ENCODE measurements at places on chromosomes 6 and 20.

- DNase-seq = no peak
Observed at GRCh38 chr6:18958146-18958545, 571.0 kb downstream of the RNF144B start.

- peak; percentile 67 for DNase-seq
Observed at GRCh38 chr6:148250975-148251685, 91.5 kb upstream of the SASH1 start.

DNA sequence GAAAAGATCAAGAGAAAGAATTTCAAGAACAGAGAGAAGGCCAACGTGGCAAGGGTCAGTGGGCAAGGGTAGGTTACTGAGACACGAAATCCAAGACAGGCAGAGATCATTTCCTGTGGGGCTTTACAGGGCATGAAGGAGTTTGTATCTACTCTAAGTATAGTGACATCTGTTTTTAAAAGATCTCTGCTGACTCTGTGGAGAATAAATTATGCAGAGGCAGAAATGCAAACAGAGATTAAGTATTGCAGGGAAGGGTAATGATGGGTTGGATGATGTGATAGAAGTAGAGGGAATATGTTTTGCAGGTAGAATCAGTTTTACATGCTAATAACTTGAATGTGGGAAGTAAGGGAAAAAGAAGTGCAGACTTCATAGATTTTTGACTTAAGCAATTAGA lies 243.5 kb downstream of the FRK start:
- no peak for DNase-seq

DNA sequence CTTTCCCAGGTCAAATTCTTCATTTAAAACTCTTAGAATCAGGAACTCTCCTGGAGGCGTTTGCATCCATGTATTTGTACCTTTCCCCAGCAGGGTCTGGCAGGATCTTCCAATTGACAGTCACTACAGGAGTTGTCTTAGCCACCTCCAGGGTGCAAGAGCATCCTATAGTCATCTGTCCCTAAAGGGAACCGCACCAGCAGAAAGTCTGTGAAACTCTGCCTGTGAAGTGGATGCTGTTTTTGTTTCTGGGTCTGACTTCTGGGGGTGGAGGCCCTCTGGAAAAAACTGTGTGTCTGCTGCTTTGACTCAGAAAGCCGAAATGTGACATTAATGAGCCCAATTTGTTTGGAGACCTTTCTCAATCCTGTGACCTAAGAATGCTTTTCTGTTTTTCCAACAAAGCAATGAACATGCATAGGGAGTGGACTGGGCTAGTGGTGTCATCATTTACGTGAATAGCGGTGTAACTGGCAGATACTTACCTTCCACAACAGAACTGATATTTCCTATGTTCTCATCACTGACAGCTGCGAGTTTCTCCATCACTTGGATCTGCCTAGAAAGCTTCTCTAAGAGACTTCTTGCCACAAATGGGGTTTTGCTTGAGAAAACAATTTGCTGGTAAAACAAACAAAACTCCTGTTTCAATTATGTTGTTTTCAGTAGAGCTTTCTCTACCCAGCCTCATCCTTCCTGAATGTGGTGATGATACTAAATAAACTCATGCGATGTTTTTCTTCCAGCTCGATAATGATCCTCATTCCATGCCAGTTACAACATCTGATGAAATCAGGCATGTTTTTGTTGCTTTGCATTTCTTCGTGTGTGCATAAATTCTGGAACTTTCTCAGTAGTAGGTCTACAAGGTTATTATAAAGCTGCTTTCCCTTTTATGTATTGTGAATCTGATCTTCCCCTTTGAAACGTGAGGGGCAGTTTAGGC lies 33.3 kb upstream of the ARMH2 start:
- DNase-seq = peak; percentile 83

DNA sequence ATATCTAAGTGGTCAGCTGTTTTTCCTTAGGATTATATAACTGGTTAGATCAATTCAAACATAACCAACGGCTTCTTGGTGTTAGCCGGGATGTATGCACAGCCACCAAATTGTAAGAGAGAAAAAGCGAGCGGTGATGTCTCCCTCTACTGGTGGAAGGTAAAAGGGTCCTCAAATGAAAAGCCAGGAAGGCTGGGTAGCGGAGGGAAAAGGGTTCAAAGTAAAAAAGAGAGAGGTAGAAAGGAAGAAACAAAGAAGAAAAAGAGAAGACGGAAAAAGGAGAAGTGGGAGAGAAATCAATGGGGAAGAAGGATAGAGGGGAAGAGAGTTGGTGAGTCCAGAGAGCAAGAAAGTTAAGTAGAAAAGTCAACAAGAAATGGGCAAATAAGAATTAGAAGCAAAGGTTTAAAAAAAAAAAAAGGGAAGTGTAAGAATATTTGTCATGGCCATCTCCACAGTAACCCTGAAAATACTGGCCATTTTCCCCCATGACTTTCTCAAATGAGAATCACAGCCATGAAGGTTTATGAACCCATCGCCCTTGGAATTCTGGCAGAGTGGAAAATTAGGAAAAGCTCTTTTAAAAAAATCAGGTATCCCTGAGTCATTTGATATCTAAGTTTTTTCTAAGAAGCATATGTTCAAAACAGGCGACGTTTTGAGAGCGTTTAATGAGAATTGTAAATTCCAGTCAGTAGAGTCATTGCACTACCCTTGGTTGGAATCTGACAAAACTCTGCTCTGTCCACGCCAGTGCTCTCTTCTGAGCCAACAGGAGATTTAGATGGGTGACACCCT lies 155.6 kb upstream of the SNX9 start:
- peak; percentile 74 for DNase-seq

DNA sequence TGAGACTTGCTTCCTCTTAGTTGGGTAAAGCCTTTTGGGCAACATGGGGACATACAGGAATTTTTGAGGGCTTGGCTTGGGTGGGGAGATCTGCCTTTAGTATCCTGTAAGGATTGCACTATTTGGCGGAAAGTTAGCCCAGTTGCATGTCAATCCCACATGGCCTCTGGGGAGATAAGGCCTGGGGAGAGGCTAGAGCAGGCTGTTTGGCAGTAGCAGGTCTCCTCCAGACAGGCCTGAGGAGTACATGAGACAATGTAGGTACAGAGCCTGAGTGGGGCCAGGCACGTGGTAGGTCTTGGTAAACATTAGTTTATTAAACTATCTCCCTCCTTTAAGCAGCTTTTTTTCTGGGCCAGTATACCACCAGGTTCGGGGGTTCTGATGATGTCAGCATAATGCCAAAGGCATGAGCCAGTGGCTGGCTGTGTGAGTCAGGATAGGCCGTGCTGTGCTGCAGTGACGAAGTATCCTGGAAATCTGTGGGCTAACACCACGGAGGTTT lies 147.9 kb downstream of the VEGFA start:
- DNase-seq = peak; percentile 54

- DNase-seq = no peak
Observed at GRCh38 chr6:16481697-16482399, 243.5 kb downstream of the GMPR start.

- DNase-seq = no peak
Observed at GRCh38 chr20:60977901-60978300, 274.2 kb upstream of the CDH4 start.

GRCh38 chr6:113362301-113363047 lies 494.7 kb upstream of the MARCKS start:
- DNase-seq = peak; percentile 78

GRCh38 chr6:169830876-169831275 lies 79.5 kb downstream of the ERMARD start:
- no peak for DNase-seq

- no peak for DNase-seq
Observed at GRCh38 chr6:132131351-132131750, 180.2 kb upstream of the CCN2 start.

- DNase-seq = peak; percentile 97
Observed at GRCh38 chr20:57709823-57710799, at the start of gene PMEPA1. TSS of gene PMEPA1 (minus strand) at chr20:57710015. CDS start at chr20:57709582, 433 bp downstream.

DNA sequence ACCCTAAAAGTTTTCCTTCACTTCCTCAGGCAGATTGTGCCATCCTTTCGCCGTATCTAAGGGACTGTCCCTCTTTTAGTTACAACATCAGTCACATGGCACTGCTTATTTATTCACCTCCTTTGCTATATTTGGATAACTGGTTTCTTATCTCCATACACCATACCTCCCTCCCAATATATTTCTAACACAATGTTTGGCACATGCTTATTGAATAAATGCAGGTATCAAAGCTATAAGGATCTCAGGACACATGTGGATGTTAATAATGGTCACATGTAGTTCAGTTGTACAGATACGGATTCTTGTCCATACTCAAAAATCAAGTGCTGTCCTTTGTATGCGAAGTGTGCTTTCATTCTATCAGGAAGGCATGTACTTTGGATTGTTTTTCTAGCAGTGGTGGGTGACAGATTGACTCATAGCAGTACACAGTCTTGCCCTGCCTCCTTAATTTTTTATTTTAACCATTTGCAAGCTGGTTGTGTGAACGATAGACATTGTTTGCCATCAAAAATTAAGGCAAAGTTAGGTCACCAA lies 407.1 kb upstream of the RUNX2 start:
- DNase-seq = peak; percentile 28

DNA sequence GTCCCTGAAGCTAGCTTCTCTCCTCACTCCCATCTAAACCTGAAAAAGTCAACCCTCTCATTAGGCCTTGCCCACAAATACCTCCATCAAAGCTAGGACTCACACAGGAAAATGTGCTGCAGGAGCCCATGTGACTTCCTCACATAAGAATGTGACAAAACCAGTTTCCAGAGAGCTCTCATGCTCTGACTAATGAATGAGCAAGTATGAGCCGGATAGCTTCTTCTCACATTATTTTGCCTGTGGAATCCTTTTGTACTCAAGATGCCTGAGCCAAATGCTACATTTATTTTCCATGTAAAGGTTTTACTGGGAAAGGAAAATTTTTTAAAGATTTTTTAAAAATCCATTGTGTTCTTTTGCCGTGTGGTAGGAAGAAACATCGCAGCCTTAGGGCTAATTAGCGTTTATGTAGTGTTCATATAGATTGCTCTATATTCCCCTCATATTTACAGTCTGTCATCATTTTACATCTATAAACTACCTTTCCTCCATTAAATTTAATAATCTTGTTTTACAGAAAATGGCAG lies 68.6 kb upstream of the CCN6 start:
- DNase-seq = peak; percentile 97

DNA sequence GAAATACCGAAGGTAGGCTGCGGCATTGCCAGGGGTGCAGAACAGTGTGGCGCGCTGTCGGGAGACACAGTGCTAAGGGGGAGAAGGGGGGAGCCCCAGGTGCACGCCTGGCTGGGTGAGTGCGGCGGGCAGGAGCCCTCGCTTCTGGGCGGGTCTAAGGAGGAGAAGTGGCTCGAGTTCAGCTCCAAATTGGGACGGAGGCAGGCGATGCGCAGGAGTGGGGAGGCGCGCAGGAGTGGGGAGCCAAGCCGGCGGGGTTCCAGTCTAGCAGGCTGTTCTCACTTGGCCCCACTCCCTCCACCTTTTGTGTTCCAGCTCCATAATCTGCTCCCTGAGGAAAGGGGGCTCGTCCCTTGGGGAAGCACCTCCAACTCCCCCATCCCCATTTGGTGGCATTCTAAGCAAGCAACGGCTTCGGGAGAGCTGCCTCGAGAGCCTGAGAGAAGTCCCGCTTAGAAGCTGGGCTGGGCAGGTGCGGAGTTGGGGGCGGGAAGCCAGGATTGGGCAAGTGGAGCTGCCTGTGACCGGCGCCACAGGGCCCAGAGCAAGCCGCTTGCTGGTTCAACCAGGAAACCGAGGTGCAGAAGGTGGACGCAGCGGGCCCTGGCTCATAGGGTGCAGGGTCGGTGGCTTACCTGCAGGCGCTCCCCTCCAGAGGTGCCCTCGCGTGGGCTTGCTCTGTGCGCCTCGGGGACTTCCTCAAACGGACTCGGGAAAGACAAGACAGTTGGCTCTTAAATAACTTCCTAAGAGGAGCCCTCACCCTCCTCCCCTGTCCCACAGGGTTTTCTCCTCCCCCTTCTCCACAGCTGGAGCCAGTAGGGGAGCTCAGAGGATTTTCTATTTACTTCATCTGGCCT lies at the start of gene F13A1:
F13A1 (minus strand) TSS at position 711 of the 860 bp plus-strand sequence. CDS start 1,998 bp downstream, outside the sequence.
- DNase-seq = no peak

GRCh38 chr6:35099116-35099515 lies 42.0 kb downstream of the TCP11 start:
- no peak for DNase-seq

DNA sequence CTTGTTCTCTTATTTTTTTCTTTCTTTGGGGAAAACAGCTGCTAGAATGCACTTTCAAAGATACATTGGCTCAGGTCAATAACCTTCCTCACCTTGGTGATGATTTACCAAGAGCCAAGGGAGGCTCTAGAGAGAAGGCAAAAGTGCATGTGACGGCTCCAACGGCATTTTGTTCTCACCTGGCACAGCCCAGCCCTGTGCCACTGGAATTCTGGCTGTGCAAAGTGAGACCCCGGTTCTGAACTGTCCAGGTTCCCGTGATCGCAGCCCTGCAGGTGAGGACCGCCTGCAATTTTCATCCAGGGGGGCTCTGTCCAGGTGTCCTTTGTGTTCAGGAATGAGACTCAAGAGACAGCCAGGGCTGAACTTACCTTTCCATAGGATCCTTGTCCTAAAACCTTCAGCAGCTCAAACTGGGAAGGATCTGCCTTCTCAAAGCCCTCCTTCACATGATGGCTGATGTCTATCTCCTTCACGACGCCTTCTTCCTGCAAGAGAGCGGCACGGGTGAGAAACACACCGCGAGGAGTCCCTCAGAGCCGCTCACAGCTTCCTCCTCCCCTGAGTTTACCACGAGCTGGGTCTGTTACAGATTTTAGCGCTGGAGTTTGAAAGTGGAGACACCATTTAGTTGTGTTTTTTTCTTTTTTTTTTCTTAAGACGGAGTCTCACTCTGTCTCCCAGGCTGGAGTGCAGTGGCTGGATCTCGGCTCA lies 48.0 kb downstream of the RAMACL start:
- no peak for DNase-seq

DNA sequence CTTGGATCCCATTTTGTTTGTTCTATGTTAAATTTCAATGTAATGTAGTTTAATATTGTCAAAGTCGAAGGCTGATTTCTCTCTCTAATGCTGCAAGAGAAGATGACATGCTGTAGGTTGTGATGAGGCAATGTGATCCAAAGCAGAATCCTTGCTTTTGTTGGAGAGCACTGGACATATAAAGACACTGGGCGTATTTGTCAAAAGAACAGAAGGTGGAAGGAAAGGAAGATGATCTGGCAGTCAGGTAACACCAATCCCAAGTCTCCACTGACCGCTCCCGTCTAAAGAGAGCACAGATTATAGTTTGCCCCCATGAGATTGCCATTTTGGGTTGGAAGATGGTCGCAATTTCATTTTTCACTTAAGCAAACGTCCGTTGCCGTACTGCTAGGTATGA lies 935 bp upstream of the RFX6 start:
- DNase-seq = no peak

Measured in fibroblast of skin of back (primary cell).